Activated CD8-positive, alpha-beta memory T cell treated with anti-CD3 and anti-CD28 coated beads for 1 hour (primary cell): ENCODE measurements at places on chromosomes 5 and 9.

- DNase-seq: no peak
Measured at GRCh38 chr5:166784545-166785078, 1506.8 kb upstream of the WWC1 start.

- DNase-seq: no peak
Measured at GRCh38 chr9:93600504-93600903, 24.1 kb downstream of the PHF2 start.

GRCh38 chr9:96064826-96065481 is 189.5 kb downstream of the ERCC6L2 start:
- DNase-seq: no peak

- DNase-seq: no peak
Measured at GRCh38 chr5:103092676-103093075, 27.3 kb downstream of the GIN1 start.

DNA sequence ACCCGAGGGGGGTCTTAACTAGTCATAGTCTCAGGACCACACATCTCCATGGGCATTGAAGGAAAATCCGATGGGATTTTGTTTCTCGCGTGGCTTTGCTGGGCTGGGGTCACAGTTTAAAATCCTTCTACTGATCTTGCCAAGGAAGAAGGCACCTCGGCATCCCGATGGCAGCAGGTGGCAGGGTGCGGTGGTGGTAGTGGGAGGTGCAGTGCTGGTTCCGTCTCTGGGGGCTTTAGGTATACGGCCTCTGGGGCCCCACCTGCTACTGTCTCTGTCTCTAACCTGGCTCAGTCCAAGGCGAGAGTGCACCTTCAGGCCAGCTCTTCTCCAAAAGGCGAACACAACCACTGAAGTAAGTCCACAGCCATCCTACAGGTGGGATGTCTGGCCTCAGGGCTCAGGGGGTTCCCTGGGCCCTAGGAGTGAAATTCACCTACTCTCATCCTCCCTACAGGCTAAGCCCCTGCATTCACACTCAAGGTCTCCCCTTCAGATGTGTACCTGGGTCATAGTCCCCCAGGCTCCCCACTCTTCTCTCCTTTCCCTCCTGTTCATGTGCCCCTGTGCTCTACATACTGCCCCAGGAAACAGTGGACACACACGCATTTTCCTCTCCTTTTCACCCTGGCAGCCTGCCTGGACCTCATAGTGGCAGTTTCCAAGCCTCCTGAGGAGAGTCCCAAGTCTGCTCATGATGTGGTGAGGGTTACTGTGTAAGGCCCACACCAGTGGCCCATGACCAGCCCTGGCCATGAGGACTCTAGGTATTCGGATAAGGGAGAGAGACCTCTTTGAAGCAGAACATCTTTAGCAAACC is 736 bp upstream of the FCN2 start:
- no peak for DNase-seq

GRCh38 chr9:32589083-32589723 is 16.2 kb upstream of the NDUFB6 start:
- DNase-seq: no peak

GRCh38 chr9:115359017-115359780 is 241.2 kb upstream of the TNC start:
- no peak for DNase-seq

GRCh38 chr5:52657247-52657645 is 130.5 kb upstream of the ITGA1 start:
- DNase-seq: no peak
